ENCODE measurements at places on chromosomes 1 and 21.

- DNase-seq, result no peak
These were observed 63.6 kb downstream of the SPEN start for GRCh38 chr1:15911141-15911540.

GRCh38 chr1:221555689-221556433 lies 186.0 kb downstream of the DUSP10 start:
- DNase-seq, result no peak

DNA sequence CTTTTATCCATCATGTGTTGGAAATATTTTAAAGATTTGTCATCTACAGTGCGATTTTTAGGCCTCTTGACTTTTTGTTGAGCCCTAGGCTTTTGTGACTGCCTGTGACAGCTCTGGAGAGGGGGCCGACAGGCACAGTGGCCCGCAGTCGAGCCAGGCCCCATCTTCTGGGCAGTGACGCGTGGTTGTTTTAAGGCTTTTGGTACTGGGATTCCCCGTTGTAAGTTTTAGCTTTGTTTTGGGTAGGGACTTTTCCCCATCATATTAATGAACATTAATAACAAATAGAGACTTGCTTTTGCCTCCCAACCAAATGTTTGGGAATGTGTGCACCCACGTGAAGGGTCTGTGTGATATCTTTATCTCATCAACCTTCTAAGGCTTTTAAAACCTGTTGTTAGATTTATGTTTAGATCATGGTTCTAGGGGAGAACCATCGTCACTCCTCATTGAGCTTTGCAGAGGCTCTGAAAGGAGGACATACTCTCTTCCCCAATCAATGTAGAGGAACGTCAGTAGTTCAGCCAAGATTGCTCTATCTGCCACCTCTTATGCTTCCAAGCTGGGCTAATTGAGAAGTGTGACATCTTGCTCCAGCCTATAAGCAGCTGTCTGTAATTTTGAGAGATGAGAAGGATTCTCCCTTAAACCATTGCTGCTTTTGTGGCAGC lies 34.6 kb downstream of the MAPKAPK2 start:
- no peak for DNase-seq

DNA sequence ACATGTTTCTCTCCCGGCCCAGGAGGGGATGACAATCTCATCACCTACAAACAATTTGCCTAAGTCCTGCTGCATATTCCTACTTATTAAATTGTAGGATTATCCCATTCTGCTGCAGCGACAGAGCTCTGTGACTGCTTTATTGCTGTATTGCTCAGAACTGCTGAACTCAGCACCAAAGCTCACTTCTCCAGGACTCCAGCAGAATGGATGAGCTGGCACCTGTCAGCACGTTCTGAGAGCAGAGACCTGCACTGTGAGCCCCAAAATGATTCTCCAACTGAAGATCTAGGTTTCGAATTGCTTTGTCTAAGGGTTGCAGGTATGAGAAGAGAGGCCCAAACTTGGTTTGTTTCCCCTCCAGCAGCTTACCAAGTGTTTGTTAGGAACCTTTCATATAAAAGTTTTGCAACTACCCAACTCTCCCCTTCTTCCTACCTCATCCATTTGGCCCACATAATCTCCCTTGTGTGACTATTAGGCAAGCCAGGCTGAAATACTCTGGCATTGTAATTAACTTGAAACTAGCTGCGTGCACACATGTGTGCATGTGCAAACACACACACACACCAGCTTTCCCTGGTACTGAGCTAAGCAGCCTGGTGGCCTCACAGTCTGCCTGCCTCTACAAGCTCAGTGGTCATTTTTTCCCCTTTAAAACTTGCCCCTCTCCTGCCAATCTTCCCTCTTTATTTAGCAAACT lies 161.4 kb upstream of the CAMK1G start:
- no peak for DNase-seq

- DNase-seq, result peak; percentile 80
These were observed at the start of gene SLAMF7 for GRCh38 chr1:160739098-160739511. Gene SLAMF7, plus strand, starts transcription at chr1:160739247. Its CDS starts 55 bp downstream, at chr1:160739302.

DNA sequence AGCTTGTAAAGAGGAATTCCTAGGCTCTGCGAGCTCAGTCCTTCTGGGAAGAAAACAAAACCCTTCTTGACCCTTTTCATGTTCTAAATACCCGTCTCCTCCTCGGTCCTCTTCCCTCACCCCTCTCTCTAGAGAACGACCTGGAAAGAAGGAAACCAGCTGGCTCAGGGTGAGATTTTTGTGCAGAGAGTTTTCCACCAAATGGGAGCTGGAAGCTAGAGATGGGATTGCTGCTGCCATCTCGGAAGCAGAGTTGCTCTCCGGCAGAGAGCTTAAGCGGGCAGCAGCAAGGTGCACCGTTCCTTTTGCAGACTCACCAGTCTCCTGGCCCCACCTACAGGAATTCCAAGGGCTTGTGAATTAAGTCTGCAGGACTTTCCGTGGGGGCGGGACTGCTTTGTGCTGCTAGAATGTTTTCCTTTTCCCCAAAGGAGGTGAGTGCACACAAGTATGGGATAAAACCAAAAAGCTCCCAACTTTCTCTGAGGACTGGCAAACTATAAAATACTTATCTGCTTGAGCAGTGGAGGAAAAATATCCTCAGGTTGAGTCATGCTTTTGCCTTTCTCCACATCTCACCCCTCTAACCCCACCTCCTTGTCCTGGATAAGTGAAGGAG lies 29.1 kb upstream of the KIAA0040 start:
- peak; percentile 53 for DNase-seq

GRCh38 chr1:119136401-119136800 lies 4.1 kb downstream of the WARS2 start:
- DNase-seq, result no peak

DNA sequence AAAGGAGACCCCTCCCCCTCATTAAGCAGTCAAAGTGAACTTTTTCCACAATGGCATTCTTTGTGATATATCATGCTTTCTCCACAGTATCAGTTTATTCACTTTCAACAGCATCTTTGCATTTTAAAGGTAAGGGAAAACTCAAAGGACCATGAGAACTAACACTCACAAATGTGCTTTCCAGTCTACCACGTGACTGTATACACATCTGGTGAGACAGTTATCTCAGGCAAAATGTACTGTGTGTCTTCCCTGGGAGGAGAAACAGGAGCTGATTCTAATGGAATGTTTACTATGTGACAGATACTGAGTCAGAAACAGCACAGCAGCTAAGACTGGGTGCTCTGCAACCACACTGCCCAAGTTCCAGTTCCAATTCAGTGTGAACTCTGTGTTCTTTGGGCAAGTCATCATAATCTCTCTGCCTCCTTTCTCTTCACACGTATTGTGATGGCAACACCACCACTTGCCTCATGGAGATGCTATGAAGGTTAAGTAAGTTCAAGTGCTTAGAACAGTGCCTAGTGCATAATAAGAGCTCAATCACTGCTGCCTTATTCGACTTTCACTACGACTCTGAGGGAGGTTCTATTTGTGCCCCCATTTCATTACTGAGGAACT lies 79.0 kb downstream of the SLC45A1 start:
- peak; percentile 99 for DNase-seq

GRCh38 chr1:213931836-213932235 lies 55.9 kb upstream of the PROX1 start:
- no peak for DNase-seq

GRCh38 chr1:171142416-171143385 lies 42.4 kb upstream of the FMO2 start:
- DNase-seq, result no peak

- DNase-seq, result no peak
These were observed 8.5 kb downstream of the MAP10 start for GRCh38 chr1:232813760-232814159.

- no peak for DNase-seq
These were observed 14.0 kb downstream of the THEMIS2 start for GRCh38 chr1:27886353-27886679.

- peak; percentile 60 for DNase-seq
These were observed at the start of gene ASCL5 for GRCh38 chr1:201126832-201127754. Gene ASCL5, minus strand, starts transcription at chr1:201127184. Its CDS starts 11,812 bp downstream, at chr1:201115372.

- DNase-seq, result no peak
These were observed 10.6 kb upstream of the RRP15 start for GRCh38 chr1:218274511-218274910.

- DNase-seq, result peak; percentile 55
These were observed 22.2 kb downstream of the SLC25A33 start for GRCh38 chr1:9561429-9561828.

DNA sequence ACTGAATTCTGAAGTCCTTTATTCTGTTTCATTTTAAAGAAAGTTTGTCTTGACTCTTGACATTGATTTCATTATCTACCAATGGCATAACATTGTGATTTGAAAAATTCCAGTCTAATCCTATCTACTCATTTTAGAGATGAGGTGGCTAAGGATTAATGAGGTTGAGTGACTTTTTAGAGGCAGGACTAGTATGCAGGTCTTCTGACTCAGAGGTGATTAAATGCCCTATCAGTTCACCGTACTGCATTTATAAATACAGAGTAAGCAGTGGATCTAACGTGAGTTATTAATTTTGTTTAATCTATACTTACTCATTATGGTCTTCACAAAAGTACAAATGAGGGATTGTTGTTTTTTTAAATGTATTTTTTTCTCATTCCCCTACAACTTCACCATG lies 277.6 kb downstream of the PTBP2 start:
- DNase-seq, result no peak

- DNase-seq, result no peak
These were observed 253.0 kb downstream of the FGGY start for GRCh38 chr1:59549903-59550302.

DNA sequence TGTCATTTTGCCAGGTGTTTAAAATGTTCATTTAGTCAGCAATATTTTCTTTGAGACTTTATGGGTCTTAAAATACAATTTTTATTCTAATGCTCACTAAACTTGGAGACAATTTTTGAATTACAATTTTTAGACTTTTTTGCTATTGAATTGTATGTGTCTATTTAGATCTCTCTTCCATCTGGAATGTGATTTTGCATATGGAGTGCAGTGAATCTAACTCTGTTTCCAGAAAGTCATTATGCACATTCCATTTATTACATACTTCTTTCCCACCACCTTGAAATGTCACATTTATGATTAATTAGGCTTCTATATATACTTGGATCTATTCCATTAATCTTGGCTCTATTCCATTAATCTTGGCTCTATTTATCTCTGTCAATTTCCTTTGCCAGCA lies 5.6 kb upstream of the TSPEAR start:
- no peak for DNase-seq

- peak; percentile 91 for DNase-seq
These were observed 8.2 kb downstream of the LMNA start for GRCh38 chr1:156122519-156123355.

GRCh38 chr1:173479649-173480048 lies 2.5 kb downstream of the PRDX6 start:
- DNase-seq, result no peak

- DNase-seq, result no peak
These were observed 412.1 kb upstream of the NFIA start for GRCh38 chr1:60670302-60670701.

DNA sequence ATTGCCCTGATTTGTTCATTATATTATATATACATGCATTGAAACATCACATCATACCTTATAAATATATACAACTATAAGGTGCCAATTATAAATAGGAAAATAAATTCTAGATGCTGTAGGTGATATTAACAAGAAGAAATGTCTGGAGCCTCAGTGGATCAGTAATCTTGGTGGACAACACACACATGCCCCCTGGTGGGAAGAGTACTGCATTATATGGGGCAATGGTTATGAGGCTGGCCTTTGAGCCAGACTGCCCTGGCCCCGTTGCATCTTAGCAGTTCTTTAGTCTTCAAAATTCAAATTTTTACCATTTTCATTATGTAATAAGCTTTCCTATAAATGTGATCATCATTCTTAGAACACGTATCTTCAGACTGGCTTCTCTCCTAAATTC lies 335.0 kb upstream of the GREM2 start:
- DNase-seq, result peak; percentile 26

- DNase-seq, result no peak
These were observed 474.6 kb downstream of the MATN1 start for GRCh38 chr1:30248774-30249173.

DNA sequence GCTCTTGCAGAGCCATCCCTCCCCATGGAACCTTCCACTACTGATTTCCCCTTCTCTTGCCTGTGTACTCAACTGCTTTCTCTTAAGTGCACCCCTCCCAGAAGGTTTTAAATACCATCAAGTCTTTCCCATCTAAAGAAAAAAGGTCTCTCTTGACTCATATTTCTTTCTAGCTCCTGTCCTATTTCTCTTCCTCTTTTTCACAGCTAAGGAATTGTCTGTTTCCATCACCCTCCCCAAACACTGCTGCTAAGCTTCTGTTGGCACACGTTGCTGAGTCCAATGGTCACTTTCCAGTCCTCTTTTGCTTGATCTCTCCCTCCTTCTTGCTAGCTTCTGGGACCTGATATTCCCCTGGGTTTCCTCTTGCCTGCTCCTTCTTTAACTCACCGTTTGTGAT lies 13.3 kb upstream of the GNL2 start:
- no peak for DNase-seq

DNA sequence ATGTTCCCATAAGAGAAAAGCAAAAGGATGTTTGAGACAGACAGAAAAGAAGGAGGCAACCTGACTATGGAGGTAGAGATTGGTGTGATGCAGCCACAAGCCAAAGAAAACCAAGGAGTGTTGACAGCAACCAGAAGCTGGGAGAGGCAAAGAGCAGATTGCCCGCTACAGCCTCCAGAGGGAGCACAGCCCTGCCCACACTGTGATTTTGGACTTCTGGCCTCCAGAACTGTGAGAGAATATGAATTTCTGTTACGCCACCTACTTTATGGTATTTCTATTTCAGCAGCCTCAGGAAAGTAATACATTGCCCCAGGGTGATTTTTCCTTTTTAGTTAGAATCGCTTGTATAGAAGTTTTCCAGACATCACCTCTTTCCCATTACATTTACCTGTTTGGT lies 28.4 kb downstream of the SLAMF6 start:
- peak; percentile 7 for DNase-seq

DNA sequence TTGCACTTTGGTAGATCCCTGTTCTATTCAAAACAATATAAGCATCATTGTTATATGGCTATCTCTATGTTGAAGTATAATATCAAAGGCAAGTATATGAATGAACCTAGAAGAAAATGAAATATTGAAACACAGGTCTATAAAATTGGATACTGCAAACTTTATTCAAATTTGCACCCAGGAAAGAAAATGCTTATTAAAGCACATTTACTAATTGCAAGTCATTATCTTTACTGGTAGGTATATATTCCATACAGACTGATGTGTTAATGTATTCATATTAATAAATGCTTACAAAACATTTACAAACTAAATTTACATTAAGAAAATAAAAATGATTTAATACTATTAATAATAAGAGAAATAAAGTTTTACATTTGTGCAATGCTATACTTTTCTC lies 469.8 kb downstream of the NCAM2 start:
- no peak for DNase-seq

DNA sequence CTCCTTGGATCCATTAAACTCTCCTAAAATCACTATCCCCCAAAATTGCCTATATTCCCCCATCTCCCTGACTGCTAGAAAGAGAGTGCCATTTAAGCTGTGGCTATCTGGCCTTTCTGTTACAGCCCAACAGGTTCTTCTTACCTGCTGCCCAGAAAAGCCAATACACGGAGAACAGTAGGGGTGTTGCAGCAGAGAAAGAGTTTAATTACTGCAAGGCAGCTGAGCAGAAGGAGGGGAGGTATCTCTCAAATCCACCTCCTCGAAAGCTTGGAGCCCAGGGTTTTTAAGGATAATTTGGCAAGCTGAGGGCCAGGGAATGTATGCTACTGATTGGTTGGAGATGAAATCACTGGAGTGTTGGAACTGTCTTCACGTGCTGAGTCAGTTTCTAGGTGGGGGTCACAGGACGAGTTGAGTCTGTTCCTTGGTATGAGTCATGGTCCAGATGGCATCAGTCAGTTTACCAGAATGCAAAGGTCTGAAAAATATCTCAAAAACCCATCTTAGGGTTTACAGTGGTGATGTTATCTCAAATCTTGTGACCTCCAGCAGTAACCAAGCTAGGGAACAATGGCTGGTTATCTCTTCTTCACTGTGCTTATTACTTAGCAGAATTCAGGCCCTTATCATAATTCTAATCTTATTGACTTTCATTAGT lies 89.8 kb downstream of the SMYD3 start:
- DNase-seq, result peak; percentile 51
